ENCODE measurements at places on chromosomes 2 and 18.

GRCh38 chr2:206939340-206939739 is at the start of gene CPO:
TSS of gene CPO (plus strand) at chr2:206939518. CDS start at chr2:206939600, 82 bp downstream.
- DNase-seq: no peak

GRCh38 chr2:231287696-231288095 is 89.3 kb downstream of the ARMC9 start:
- DNase-seq: no peak

- DNase-seq: no peak
Observed at GRCh38 chr2:55302241-55302640, 33.2 kb upstream of the MTIF2 start.

DNA sequence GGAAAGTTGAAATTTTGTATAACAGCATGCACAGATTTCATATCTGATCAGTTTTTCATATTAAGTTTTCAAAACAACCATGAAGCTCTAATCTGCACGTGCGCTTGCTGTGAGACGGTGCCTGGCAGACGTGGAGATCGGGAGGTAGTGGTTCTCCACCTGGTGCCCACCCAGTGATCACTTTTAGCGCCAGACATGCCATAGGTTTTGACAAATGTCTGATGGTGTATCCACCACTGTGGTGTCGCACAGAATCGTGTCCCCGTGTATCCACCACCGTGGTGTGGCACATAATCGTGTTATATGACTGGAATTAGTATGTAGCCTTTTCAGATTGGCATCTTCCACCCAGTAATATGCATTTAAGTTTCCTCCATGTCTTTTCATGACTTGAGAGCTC is 40.9 kb upstream of the KCNG2 start:
- DNase-seq: no peak

DNA sequence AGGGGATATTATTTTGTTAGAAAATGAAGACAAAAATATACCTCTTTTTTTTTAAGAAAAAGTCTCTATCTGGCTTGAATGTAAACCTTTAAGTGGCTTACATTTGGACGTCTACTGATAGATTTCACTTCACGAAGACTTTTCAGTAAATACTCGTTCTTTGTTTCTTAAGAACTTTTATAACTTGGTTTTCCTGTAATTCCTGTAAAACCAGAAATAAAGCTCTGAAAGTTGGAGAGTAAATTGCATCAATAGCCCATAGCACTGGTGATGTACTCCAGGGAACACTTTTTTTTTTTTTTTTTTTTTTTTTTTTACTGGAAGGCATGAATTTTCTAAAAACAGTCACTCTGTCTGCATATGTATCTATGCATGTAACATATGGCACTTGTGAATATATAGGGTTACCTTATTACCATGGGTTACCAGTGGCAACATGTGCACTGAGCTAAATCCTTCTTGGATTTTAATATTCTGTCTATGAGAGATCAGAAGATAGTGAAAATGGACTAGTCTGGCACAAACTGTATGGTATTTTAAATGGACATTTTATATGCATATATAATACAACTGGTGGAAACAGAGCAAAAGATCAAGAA is 309.2 kb upstream of the TCF4 start:
- DNase-seq: no peak

- DNase-seq: no peak
Observed at GRCh38 chr2:176999301-176999700, 213.3 kb upstream of the HNRNPA3 start.
